Activated T-helper 2 cell treated with anti-CD3 and anti-CD28 coated beads, Interferon-gamma antibody, Interleukin-2, Interleukin-4, amounts not matched to agents 10 μg/mL and 5 μg/mL and 100 μg/mL, durations not matched to agents 14 hours and 24 hours and 36 hours (primary cell): ENCODE measurements at places on chromosomes 16 and 17.

GRCh38 chr17:66684261-66684660, 150.7 kb upstream of the CACNG5 start:
- DNase-seq, result no peak

DNA sequence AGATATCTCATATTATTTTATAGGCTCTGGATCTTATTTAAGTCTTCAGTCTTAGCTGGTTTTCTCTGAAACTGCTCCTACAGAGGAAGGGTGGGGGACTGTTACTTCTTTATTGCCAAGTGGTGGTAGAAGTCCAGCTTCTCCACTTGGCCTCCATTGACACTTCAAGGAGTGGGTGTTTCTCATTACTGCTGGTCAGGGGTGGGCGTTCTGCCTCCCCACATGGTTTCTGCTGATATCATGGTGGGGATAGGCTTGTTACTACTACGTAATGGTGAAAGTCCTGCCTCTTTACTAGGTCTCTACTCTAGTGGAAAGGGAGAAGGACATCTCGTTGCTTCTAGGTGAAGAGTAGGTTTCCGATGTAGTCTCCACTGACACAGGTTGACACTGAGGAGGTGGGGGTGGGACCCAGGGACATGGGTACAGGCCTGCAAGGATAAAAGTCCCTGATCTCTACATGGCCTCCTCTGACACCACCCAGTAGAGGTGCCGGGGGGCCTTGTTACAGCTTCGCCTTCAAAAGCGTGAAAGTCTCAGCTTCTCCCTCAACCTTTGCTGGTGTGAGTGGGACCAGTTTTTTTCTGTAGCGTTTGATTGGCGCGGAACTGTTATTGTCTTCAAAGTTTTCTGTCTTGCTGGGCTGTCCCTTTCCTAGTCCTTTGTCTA, 20.3 kb downstream of the PRAC1 start:
- no peak for DNase-seq

- DNase-seq, result no peak
These were observed 17.2 kb upstream of the SLFN11 start for GRCh38 chr17:35390663-35391062.

DNA sequence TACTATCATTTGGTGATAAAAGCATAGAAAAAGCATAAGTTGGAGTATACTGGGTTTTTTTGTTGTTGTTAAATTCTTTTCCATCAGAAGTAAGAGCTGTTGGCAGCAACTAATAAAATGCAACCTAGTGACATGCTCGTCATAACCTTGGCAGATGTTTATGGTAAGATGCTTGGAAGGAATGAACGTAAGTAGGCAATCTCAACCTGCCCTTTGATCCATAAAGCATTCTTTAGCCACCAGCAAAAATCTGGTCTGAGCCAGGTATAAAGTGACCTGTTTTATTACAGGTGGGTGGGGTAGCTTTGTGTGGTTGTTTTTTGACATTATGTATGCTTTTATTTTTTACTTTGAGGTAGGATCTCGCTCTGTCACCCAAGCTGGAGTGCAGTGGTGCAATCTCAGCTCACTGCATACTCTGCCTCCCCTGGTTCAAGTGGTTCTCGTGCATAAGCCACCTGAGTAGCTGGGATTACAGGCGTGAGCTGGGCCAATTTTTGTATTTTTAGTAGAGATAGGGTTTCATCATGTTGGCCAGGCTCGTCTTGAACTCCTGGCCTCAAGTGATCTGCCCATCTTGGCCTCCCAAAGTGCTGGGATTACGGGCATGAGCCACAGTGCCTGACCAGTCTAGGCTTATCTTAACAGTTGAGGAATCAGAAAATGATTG, 22.0 kb downstream of the WSB1 start:
- no peak for DNase-seq

GRCh38 chr16:88923926-88924833, 52.8 kb downstream of the CBFA2T3 start:
- DNase-seq, result no peak

GRCh38 chr17:78135858-78136500, 5.4 kb downstream of the TMC8 start:
- no peak for DNase-seq

DNA sequence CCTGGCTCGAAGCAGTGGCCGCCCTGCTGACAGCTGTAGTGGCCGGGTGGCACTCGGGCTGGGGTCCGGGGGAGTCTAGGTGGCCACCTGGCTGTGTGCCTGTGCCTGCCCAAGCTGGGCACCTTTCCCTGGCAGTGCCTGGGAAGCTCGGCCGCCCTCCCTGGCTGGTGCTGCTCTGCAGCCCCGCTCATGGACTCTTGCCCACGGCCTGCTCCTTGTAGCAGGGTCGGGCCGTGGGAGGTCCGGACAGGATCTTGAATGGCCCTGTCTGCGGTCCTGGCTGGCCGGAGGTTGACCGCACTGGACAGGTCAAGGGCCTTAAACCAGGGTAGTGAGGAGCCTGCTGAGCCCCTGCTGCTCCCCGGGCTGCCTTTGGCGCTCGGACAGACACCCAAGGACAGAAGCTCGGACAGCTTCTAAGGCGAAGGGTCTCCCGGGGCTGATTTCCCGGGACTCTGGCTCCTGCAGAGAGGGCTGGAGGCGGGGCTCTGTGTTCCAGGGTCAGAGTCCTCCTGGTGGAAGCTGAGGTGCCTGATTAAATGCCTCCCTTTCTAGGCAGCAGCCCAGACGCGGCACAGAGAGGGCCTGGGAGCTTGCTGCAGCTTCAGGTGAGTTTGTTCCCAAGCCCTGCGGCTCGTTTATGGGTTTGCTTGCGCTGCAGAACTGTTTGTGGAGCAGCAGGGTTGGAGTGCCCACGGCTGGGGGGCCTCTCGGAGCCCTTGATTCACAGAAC, 6.0 kb downstream of the CAPN15 start:
- no peak for DNase-seq

DNA sequence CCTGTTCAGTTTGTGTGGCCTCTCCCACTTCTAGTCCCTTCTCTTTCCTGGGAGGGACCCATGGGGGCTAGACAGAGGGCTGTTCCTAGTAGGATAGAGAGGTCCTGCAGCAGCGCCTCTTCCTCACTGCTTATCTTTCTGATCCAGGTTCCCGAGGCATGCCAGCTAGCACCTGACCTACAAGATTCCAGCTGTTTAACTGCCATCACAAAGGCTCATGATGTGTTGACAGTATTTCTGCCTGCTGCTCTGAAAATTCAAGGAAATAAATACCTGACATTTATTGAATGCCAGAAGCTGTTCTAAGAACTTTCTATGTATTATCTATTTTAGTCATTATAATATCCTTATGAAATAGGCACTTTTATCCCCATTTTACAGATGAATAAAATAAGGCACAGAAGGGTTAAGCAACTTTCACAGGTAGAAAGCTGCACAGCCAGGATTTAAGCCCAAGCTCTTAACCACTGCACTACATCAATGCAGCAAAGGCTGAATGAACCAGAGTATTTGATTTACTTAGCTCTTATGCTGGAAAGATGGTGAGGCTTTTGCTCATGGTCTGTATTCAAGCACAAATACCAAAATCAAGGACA, 38.8 kb downstream of the HEATR6 start:
- no peak for DNase-seq

- DNase-seq, result no peak
These were observed 1.7 kb upstream of the USP43 start for GRCh38 chr17:9643611-9644010.

DNA sequence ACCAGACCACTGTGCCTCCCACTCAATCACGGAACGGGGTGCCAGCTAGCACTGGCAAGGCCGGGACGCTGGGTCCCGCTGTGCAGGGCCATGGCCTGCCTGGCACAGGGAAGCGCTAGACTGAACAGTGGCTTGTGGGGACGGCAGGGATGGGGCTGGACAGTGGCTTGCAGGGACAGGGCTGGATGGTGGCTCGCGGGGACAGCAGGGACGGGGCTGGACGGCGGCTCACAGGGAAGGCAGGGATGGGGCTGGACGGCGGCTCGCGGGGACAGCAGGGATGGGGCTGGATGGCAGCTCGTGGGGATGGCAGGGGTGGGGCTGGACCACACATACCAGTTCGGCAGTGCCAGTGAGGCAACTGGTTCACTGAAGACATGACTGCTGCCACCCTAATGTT, 32.6 kb downstream of the LMF1 start:
- DNase-seq, result no peak

DNA sequence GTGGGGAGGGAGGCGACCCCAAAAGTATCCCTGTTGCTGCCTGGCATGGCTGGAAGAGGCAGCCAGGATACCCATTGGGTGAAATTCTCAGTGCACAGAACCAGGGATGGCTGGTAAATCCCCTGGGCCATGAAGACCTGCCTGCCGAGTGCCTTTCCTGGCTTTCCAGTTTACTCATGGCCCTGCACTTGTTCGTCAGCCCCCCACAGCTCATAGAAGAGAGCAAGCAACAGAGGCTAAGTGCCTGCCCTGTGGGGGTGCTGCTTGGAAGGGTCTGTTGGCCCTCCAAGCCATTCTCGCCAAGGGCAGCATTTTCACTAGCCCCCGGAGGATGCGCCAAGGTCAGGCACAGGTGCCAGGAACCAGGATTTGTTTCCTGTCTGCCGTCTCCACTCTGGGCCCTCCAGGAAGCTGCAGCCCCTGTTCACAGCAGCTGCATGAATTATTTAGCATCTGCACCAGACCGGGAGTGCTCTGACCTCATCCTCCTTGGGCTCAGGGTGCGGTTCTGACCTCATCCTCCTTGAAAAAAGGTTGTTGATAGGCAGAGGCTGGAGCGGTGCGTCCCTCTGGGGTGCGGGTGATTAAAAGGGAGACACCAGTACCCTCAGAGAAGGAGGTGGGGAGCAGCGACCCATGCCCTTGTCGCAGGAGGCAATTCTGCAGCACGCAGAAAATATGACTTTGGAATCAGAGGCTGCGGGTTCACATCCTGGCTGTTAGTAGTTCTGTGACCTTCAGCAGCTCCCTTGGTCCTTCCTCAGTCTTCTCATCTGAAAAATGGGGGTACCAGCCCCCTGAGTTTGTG, 14.2 kb upstream of the CD300A start:
- no peak for DNase-seq

- DNase-seq, result no peak
These were observed 11.0 kb downstream of the SALL1 start for GRCh38 chr16:51140112-51140511.

DNA sequence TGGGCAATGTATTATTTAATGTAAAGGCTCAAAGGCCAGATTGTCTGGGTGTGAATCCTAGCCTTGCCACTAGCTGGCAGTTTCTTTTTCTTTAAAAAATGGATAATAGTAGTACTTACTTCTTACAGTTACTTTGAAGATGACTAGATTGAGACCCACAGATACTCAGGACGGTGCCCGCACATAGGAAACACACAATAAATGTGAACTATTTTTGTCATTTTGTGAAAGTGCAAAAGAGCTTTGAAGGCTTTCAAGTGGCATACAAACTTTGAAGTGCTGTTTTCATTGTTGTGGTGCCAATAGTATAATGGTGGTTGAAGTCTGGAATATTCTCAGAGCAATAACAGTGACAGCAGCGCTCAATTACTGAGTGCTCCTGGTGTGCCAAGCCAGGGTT, 63.6 kb downstream of the OTOA start:
- DNase-seq, result no peak

DNA sequence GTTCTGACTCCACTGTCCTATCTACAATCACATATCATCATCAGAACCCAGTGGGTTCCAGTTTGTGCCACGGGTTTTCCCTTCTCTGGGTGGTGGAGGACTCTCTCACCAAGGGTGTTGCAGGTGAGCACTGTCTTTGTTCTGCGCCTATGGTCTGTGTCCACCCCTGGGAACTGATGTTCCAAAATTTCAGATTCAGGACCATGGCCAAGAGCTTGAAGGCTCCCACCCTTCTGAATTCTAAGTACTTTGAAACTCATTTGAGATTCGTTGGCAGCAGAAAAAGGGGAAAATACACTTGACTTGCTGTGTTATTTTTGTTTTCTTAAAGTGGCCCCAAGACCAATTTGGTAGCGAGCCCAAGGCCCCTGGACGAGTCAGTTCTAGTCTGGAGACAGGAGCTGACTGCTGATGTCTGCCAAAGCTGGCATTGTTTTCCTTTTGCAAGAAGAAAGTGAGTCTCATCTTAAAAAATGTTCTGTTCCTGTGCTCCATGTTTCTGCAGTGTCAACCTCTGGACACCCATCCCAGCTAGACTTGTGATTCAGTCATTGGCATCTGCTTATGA, 310.9 kb downstream of the HAPSTR1 start:
- DNase-seq, result no peak

DNA sequence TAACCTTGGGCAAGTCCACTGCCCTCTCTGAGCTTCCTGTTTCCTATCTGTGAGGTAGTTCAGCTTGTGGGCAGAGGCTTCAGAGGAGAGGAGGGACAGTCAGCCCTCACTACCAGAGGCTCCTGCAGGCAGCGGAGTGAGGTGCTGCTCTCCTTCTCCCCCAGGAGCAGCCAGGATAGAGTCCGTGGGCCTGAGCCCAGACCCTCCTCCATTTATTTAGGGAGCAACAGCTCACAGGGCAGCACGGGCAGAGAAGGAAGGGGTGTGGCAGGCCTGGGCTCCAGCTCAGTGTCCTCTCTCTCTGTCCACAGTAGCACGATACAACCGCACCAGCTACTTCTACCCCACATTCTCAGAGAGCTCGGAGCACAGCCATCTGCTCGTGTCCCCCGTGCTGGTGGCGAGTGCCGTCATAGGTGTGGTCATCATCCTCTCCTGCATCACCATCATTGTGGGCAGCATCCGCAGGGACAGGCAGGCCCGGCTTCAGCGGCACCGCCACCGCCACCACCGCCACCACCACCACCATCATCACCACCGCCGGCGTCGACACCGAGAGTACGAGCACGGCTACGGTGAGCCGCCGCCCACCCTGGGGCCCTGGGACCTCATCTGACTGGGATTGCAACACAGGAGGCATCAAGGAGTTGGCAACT, 42.3 kb downstream of the BEAN1 start:
- no peak for DNase-seq

GRCh38 chr16:46850619-46851555, 19.9 kb upstream of the C16orf87 start:
- DNase-seq, result no peak

DNA sequence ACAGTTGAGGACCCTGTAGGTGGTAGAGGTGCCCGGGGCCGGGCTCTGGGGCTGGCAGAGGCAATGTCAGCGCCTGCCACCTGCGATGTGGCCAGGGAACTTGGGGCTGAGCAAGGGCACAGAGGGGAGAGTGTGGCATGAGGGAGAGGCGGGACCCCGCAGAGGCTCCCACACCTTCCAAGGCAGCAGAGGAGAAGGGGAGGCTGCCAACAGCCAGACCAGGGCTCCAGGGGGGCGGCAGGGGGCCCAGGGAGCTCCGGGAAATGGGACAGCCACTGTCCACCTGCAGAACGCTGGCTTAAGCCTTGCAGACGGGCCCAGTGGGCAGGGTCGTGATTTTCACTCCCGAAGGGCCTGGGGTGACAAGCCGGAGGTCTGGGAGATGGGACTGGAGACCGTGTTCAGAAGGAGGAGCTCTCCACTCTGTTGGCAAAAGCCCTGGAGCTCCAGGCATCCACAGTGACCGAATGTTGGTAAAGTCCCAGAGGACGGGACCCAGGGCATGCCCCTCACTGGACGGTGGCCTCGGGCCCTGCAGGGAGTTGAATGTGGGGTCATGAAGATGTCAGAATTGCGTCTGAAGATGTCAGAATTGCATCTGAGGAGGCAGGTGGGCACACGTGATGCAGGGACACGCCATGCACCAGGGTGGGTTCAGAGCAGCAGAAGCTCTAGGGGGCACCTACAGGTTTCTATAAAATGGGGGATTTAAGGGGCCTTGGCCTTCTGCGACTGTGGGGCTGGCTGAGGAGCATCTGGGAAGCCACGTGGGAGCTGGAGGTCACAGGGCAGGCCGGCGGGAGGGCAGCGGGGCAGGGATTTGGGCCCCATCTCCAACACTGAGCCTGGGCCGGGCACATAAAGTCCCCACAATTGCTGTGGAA, 18.6 kb downstream of the CD7 start:
- DNase-seq, result no peak

- DNase-seq, result no peak
These were observed 197.2 kb upstream of the CHMP6 start for GRCh38 chr17:80794281-80795089.
